ENCODE measurements at places on chromosomes 5 and 9.

DNA sequence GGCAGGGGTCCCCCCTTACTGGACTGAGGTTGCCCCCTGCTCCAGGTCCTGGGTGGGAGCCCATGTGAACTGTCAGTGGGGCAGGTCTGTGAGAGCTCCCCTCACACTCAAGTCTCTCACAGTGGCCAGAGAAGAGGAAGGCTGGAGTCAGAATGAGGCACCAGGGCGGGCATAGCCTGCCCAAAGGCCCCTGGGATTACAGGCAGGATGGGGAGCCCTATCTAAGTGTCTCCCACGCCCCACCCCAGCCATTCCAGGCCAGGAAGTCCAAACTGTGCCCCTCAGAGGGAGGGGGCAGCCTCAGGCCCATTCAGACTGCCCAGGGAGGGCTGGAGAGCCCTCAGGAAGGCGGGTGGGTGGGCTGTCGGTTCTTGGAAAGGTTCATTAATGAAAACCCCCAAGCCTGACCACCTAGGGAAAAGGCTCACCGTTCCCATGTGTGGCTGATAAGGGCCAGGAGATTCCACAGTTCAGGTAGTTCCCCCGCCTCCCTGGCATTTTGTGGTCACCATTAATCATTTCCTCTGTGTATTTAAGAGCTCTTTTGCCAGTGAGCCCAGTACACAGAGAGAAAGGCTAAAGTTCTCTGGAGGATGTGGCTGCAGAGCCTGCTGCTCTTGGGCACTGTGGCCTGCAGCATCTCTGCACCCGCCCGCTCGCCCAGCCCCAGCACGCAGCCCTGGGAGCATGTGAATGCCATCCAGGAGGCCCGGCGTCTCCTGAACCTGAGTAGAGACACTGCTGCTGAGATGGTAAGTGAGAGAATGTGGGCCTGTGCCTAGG lies at the start of gene CSF2:
TSS of gene CSF2 (plus strand) at position 559 of the 783 bp plus-strand sequence. CDS start at position 594, 35 bp downstream.
- DNase-seq = no peak

GRCh38 chr9:94511955-94512265 lies 43.0 kb upstream of the PCAT7 start:
- DNase-seq = no peak

- no peak for DNase-seq
These were observed 185.1 kb downstream of the ADAMTSL1 start for GRCh38 chr9:18658804-18659705.

DNA sequence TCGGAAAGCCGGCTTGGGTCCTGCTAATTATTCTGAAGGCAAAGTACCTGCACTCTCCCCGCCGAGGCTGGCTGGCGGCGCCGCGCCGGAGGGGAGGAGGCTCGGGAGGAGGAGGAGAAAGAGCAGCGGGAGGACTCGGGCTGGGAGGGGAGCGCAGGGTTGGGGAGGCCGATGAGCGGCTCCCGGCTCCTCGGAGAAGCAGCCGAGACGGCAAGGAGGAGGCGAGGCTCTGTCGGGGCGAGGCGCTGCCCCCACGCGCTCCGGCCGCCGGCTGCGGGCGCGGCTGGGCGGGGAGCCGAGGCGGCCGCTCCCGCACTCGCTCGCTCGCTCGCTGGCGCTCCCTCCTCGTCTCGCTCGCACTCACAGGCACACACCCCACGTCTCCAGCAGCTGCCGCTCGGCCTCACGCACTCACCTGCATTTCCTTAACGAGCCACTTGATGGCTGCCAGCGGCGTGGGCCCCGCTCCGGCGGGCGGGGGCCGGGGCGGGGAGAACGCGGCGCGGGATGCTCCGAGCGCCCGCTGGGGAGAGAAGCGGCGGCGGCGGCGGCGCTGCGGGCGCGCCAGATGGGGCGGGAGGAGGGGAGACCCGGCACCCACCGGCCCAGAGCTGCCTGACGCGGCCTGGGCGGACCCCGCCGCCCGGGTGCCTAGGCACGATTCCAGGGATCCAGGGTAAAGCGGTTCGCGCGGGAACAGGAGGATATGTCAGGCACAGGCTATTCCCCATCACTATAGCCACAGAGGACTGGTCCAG lies at the start of gene PTPRD:
TSS of gene PTPRD (minus strand) at position 362 of the 758 bp plus-strand sequence.
- DNase-seq = no peak

GRCh38 chr9:106697390-106697749 lies 165.6 kb upstream of the ZNF462 start:
- DNase-seq = no peak

DNA sequence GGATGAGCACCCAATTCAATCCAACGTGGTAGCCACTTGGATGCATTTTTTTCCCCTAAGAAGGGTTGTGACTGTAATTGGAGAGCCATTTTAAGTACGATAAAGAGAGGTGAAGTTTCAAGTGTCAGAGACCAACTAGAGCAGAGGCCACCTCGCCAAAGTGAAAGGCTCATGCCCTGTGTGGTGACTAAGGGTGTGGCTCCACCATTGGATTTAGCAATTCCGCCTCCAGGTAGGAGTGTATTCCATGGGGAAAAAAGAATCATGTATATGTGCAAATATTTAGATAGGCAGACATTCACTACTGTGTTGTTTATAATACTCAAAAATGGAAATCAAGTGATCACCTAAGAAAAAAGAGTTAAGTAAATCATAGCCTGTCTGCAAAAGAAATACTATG lies 53.1 kb upstream of the S1PR3 start:
- no peak for DNase-seq

DNA sequence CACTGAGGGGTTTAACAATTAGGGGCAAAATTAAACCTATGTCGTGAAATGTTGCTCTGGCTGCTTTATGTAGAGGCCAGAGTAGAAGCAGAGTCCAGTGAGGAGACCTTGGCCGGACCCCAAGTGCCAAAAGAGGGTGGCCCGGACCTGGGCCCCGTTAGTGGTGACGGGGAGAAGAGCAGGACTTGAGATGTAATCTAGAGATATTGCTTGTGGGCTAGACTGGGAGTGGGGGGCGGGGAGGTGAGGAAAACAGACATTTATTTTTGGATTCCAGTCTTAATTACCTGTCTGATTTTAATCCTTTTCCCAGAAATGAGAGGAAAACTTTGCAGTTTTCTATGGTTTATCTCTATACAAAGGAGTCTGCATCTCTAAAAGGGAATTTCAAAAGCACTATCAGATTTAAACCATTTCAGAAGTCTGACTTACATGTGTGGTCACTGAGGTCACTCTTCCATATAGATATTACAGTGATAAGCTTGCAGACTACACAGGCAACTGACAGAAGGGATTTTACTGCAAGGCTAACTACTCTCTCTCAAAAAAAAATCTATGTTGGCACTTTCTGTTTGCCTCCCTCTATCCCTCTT lies 108.1 kb downstream of the MED27 start:
- DNase-seq = no peak

DNA sequence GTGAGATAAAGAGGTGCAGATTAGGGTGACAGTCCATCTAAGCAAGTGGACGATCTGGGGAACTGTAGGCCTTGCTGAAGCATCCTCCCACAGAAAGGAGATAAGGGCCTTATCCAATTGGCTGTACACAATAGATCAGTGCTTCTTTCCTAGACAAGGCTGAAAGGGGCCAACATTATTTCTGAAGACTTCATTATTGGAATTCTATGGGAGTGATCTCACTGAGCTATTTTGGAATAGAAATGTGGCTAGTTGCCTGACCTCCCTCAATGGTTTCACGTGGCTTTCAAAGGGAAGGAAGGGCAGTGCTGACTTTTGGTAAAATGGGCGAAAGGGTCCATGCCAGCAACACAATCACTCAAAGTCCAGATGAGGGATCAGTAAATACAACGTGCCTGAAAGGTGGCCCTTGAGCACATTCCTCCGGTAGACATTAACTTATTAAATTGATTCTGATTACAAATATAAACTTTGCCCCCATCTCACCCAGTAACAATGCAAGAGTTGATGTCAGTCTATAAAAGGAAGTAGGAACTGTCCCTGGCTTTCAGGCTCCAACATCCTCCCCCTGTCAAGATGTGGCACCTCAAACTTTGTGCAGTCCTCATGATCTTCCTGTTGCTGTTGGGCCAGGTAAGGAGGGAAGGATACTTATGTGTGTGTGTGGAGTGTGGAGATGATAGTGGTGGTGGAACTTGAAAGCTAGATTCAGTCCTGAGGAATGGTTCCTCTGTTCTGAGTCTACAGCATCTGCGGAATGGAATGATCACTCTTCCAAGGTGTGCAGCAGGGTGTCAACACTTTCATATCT lies at the start of gene LEAP2:
TSS of gene LEAP2 (plus strand) at position 550 of the 811 bp plus-strand sequence. CDS start at position 577, 27 bp downstream.
- DNase-seq = no peak

- DNase-seq = no peak
These were observed 283.4 kb upstream of the GRAMD2B start for GRCh38 chr5:126139773-126140172.
